ENCODE measurements at places on chromosomes 6 and 20.

DNA sequence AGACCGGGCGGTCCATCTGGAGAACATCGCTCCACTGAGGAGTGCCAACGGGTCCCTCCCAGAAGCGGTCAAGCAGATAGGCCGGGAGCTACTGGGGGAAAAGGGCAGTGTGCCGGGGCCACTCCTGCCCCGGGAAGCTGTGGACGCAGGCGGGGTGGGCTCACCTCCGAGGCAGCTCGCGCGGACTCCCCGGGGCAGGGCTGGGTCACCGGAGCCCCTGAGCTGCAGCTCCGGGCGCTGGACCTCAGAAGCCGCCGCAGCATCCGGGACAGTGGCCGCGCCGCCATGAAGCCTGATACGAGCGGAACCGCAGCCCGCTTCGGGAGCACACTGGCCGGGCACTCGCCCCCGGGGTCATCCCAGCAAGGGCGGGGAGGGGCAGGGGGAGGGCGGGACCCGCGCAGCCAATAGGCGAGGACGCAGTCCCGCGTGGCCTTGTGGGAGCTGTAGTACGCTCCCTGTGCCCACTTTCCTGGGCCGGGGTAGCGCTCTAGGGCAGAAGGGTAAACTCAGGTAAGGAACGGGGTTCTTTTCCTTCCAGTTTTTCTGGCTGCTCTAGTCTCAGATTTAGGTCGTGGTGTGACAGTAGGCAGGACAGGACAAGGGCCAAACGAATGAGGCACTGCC is at the start of gene MOCS1:
TSS of gene MOCS1 (minus strand) at position 332 of the 627 bp plus-strand sequence. CDS start at position 287, 45 bp downstream.
- DNase-seq, result no peak

DNA sequence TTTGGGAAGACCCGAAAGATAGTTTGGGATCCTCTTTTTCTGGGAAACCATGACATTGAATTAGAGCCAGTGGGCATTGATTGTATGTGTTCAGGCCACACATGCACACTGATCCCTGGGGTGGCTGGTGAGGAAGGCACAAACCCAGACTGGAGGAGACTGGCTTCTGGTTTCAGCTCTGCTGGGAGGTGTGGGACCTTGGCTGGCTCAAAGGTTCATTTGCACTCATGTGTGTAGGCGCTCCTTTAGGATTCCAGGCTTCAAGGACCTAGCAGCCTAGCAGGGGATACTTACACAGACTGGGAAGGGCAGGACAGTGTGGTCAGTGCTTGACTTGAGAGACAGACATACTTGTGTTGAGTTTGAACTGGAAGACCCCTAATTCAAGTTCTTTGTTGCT is 7.2 kb downstream of the RIN2 start:
- no peak for DNase-seq

DNA sequence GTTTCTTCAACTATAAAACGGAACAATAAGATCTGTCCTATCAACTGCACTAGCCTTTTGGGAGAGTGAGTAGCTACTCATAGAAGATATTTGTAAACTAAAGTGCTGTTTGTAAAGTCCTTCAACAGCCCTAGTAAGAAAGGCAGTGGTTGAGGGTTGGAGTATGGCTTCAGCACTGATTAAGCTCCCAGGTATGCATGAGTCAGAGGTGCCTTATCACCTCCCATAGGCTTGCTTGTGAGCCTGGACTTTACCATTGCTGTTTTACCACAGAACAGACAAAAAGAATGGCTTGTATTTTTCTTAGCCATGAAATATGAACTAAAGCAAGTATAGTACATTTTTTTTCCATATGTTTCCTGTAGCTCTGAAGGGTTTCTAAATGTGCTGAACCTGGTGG is 44.1 kb downstream of the SAMD3 start:
- no peak for DNase-seq

DNA sequence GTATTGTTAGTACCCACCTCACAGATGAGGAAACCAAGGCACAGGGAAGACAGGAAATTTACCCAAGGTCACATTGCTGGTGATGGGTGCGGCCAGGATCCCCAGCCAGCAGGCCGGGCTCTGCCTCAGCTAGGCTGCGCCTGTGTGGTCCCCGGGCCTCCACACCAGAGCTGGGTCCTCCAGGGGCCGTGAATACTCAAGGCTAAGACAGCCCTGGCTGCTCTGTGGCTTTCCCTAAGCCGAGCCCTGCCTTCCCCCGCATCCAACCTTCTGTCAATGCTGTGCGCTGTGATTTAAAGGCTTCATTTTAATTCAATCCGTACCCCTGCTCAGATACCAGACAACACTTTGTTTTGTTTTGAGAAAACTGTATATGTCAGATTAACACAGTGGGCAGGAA is 246.7 kb downstream of the TTLL2 start:
- DNase-seq, result no peak

GRCh38 chr6:118284736-118285360 is 263.2 kb upstream of the PLN start:
- no peak for DNase-seq

- no peak for DNase-seq
Observed at GRCh38 chr6:145352382-145353080, 382.8 kb downstream of the EPM2A start.

- no peak for DNase-seq
Observed at GRCh38 chr6:3457710-3458602, 1.1 kb upstream of the SLC22A23 start.

DNA sequence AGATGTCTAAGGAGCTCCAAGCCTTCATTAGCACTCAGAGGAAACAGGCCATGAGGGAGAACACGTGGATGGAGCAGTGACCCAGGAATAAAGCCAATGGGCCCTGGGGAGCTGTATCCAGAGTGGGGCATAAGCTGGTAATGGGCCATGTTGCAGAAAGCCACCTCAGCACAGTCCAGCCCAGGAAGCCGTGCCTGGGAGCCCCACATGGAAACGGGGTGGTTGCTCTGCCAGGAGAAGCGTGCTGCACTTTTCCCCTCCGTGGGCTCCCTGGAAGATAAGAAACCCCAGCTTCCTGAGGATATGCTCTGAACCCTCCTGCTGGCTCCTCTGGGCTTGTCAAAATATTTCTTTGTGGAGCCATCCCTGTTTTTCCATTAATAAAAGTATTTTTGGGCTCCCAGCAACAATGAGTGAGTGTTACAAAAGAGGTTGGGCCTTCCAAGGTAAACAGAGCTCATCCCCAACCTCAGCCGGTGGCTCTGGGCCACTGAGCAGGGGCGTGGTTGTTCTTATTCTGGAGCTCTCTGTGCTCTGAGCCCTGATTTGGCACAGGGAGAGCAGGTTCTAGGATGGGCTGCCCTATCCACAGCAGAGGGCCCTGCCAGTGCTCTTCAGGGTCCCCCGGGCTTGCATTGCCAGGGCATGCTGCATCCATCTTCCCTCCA is 31.2 kb upstream of the NFATC2 start:
- no peak for DNase-seq

GRCh38 chr6:155100087-155100486 is 105.0 kb downstream of the TIAM2 start:
- DNase-seq, result no peak

GRCh38 chr20:23002276-23002675 is 32.8 kb upstream of the SSTR4 start:
- no peak for DNase-seq

- no peak for DNase-seq
Observed at GRCh38 chr6:85747666-85748065, 105.0 kb upstream of the SYNCRIP start.

GRCh38 chr6:15507221-15507620 is 155.6 kb downstream of the DTNBP1 start:
- no peak for DNase-seq
